ENCODE measurements at places on chromosomes 1 and 21. TPM values are rescaled to one million over a fixed set of nuclear protein-coding genes. Genes with fewer than 3 reads are reported as not detected.

CNKSR1 gene
- total RNA-seq, result 1.8 TPM

WLS gene
- total RNA-seq, result not detected

CLEC20A gene
- total RNA-seq, result not detected

RAVER2 gene
- total RNA-seq, result 1.6 TPM

FBXO2 gene
- 1.4 TPM for total RNA-seq

RSPH1 gene
- not detected for total RNA-seq

VHLL gene
- total RNA-seq, result not detected

ATPAF1 gene
- total RNA-seq, result 51.1 TPM

CFAP126 gene
- not detected for total RNA-seq

CLDN8 gene
- not detected for total RNA-seq

RASSF5 gene
- 216 TPM for total RNA-seq

FCAMR gene
- total RNA-seq, result not detected
